ENCODE measurements at places on chromosomes 11 and 22.

GRCh38 chr11:107118025-107118720 is 99.9 kb upstream of the GUCY1A2 start:
- DNase-seq = no peak

DNA sequence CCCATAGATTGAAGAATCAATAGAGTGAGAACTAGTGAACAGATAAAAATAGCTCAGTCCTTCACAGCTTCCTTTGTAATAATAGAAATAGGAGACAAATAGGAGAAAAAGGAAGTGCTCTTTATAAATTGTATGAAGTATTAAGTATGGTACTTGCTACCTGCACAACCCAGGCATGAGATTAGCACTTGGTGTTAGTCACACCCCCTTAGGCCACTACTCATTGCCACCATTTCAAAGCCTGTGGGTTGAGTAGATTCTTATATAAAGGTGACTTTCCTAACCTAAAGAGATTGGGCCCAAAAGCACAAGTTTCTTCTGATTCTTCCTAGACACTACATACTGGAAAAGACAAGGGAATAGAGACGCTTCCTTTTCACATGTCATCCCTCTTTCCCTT is 37.7 kb upstream of the ADORA2A start:
- DNase-seq = no peak

DNA sequence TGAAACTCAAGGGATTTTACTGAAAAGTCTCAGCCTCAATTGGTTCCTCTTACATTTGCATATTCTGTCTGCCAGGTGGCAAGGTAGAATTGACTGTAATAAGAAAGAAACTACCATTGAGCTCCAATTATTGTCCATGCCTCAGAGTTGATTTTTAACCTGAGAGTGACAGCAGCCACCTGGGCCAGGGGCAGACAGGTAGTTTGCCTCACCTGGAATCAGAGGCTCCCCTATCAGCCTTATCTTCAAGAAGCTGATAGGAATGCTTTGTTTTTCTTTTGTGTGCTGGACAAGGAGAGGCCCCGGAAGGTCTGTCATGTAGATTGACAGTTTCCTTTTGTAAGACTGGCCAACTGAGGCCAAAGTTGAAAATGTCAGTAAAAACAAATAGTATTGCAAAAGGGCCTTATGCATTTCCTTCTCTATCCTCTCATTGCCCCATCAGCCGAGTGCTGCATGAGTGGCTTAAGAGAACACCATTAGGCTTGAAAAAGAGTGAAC is 34.1 kb downstream of the CD44 start:
- DNase-seq = no peak

GRCh38 chr22:24099666-24100065 is 81.6 kb upstream of the SUSD2 start:
- DNase-seq = no peak

- no peak for DNase-seq
Observed at GRCh38 chr11:78310500-78310909, 107.1 kb downstream of the GAB2 start.

GRCh38 chr11:47280860-47281259 is 10.9 kb downstream of the MADD start:
- no peak for DNase-seq

DNA sequence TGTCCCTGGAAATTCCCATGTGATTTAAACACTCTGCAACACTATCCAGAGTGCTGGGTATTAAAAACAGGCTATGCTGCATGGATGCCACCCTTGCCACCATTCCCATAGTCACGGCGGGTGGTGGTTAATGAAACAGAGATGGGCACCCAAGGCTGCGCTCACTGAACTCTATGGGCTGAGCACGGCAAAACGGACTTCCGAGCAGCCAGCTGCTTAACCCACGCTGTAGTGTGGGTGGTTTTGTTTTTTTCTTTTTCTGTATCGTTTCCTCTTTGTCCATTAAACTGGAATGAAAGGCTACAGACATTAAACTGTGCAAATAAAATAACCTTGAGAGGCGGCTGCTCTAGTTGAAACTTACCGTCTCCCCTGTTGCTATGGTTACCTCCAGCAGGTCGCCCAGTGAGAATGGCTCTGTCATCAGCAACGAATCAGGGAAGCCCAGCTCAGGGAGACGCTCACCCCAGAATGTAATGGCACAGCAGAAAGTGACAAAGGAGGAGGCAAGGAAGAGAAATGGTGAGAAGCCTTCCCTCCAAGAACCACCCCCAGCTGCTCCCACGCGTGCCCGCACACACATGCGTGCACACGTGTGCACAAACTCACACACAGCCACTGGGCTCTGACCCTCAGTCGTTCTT is 102.1 kb downstream of the C11orf91 start:
- DNase-seq = no peak

DNA sequence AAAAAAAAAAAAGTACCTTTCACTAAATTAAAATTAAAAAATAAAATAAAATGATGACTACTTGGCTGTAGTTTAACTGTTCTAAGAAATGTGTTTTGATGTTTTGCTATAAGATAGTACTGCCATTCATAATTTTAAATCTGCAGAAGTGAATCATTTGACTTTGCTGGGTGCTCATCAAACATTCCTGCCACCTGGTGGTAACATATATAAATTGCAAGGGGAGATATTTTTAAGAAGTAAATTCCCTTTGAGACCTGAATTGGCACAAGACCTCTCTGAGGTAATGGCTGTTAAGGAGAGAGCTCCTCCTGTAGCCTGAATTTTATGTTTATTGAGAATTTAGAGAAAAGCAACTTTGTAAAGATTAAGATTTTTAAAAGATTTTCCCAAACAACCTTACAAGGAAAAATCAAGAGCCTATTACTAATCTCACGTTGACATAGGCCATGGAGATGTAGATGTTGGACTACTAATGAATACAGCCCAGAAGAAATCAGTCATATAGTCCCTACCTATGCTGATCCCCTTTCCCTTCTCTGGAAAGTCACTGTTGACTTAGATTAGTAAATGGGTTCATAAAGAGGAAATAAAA is 11.9 kb upstream of the NARS2 start:
- DNase-seq = no peak

DNA sequence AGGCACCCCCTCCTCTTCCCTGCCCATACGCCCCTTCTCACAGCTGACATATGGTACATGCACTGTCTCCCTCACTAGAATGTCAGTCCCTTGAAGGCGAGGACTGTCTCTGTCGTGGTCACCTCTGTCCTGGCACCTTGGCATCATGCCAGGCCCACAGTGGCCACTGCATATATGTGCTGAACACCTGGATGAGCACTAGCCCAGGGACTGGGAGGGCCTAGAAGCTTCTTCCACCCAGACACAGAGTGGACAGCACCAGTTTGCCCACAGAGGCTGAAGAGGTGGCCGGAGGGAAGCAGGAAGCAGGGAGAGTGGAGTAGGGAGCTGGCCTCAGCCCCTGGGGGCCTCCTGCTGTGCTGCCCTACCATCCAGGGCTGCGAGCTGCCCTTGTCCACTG is 28.6 kb downstream of the VPS37C start:
- no peak for DNase-seq

GRCh38 chr11:26134053-26134452 is 197.9 kb upstream of the ANO3 start:
- DNase-seq = no peak

DNA sequence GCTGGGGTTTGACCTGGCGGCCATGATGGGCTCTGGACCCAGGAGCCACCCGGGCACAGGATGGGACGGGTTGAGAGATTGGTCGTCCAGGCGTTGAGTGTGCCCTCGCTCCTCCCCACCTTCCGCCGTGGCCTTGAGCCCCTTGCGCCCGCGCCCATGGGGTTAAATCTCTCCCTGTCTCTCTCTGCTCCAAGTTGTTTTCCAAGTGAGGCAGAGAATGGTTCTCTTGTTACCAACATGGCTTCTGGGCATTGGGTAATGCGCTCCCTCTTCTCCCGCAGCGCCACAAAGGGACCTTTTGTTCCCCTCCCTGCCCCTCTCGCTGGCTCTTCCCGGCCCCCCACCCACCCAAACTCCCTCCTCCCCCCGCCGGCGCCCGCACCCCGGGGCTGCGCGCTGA is 18.8 kb upstream of the PICK1 start:
- DNase-seq = no peak

- no peak for DNase-seq
Observed at GRCh38 chr22:44455151-44455962, 42.7 kb downstream of the RTL6 start.

- no peak for DNase-seq
Observed at GRCh38 chr11:35121326-35121865, 17.6 kb upstream of the CD44 start.

- DNase-seq = no peak
Observed at GRCh38 chr11:124036666-124037065, 4.5 kb downstream of the OR10G7 start.

GRCh38 chr11:77813256-77813655 is 7.3 kb downstream of the RSF1 start:
- no peak for DNase-seq

DNA sequence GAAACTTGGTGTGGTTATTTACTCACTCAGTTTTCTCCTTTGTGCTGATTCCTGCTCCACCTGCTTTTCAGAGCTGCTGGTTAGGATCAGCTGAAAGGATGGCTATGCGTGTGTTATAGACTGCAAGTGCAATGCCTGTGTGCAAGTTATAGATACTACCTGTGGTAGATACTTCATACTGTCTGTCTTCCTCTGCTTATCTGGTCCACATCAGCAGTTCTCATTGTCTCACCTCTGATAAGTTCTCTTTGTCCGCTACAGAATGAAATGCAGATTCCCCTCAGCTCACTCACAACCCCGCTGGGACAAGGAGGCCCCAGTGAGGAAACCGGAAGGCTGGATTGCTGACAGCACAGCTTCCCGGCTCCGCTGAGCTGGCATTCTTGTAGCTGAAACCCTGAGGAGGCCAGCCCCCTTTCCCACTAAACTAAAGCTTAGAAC is 37.5 kb upstream of the LYVE1 start:
- DNase-seq = peak; percentile 45

All from fibroblast of skin of left biceps (primary cell).